Pancreas (tissue), 10 donors: ENCODE measurements at places on chromosomes 2 and 18. TPM values are rescaled to one million over a fixed set of nuclear protein-coding genes. Genes with fewer than 3 reads are reported as not detected.

- no peak overlapping the region for H3K27ac ChIP-seq
- H3K27me3 ChIP-seq = no peaks in the 10 kb centered on the region
- H3K36me3 ChIP-seq = no peaks in the 10 kb centered on the region
- H3K4me3 ChIP-seq = no peak overlapping the region
- H3K4me1 ChIP-seq = peaks cover 15% of the 10 kb centered on the region
- DNase-seq = no peak
Measured at GRCh38 chr2:149988361-149988760, 400.8 kb upstream of the MMADHC start.

DNA sequence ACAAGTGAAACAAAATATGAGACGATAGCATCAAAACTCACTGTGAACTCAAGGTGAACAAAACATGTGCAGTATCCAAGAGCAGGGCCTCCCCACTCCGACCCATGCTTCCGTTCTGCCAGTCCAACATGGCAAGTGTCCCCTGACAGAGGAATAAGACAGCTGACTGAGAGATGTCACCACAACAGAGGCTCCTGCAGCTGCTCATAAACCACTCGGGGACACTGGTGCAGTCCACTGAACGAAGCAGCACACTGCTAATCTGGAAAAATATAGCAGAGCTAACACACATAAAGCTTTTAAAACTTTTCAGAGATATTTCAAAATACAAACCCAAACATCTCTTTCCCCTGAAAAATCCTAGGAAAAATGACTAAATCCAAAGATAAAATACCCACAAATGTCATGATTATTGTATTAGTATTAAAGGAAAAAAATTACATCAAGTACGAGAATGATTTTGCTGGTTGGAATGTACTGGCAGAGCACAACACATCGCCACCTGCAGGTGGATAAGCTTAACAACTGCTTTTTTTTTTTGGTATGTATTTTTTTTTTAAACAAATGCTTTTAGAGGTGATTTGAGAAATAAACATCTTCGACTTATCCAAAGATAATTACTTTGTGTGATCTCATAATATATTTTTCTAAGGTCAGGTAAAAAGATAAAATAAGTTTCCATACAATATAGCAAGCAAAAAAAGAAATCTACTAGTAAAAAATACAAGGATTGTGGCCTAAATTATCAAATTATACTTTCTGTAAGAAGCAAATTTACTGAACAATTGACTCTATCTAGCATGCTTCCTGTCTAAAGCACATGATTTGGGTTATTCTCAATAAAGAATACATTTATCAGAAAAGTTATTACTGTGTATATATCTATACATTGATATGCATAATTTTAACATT is 18.6 kb downstream of the THADA start:
- no peak overlapping the region for H3K27ac ChIP-seq
- no peak for DNase-seq
- peaks cover 40% of the 10 kb centered on the region for H3K36me3 ChIP-seq
- no peaks in the 10 kb centered on the region for H3K4me1 ChIP-seq
- H3K4me3 ChIP-seq = no peak overlapping the region

GRCh38 chr2:65292461-65293011 is 64.9 kb downstream of the ACTR2 start:
- H3K4me3 ChIP-seq = no peak overlapping the region
- no peaks in the 10 kb centered on the region for H3K27me3 ChIP-seq
- H3K27ac ChIP-seq = no peak overlapping the region
- H3K36me3 ChIP-seq = no peaks in the 10 kb centered on the region

GRCh38 chr2:207363761-207364290 is 165.9 kb upstream of the CREB1 start:
- H3K4me1 ChIP-seq = no peaks in the 10 kb centered on the region
- no peaks in the 10 kb centered on the region for H3K36me3 ChIP-seq
- no peaks in the 10 kb centered on the region for H3K27me3 ChIP-seq
- H3K4me3 ChIP-seq = no peak overlapping the region
- DNase-seq = no peak
- no peak overlapping the region for H3K27ac ChIP-seq

DNA sequence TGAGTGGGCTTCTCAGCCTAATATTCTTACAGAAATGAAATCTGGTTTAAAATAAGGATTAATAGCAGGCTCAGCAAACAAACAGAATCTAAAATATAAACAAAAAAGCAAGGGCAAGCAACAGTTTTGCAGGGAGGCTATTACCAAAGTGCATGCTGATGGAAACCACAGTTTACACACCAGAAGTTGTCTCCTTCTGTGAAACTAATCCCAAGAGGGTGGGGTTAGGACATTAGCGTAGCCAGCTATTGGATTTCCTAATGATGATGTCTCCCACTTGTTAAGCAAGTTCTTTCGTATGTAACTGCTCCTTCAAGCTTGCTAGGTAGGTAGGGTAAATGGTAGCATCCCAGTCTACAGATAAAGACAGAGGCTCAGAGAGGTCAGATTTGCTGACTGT is 65.0 kb upstream of the TSPYL6 start:
- H3K4me1 ChIP-seq = no peaks in the 10 kb centered on the region
- H3K4me3 ChIP-seq = no peak overlapping the region
- no peaks in the 10 kb centered on the region for H3K27me3 ChIP-seq

DNA sequence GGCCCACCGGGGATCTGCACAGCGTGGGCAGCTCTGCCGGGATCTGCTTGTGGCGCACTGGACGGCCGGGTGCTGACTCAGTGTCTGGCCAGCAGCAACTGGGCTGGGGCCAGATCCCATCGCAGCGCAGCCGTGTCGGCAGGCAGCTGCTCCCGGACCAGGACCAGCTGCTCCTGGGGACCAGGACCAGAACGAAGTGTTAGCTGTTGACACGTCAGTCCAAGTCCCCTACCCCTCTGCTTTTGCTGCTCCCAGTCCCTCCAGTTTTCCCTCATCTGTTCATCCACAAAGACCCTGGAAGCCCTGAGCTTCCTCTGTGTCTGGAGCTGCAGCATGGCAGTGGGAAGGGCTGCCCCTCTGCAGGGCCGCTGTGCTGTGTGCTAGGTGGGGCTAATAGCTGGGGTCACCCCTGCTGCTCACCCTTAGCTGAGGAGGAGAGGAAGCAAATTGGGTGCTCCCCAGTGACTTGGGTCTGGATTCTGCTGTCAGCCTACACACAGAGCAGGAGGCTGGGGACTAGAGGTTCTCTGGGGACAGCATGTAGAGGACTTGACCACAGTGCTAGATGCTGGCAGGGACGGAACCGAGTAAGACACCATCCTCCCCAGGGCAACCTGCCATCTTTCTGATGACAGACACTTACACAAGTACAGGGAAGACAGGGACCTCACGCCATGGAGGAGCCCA is 16.9 kb upstream of the KIF1A start:
- H3K27me3 ChIP-seq = no peaks in the 10 kb centered on the region
- DNase-seq = no peak
- no peak overlapping the region for H3K27ac ChIP-seq

DNA sequence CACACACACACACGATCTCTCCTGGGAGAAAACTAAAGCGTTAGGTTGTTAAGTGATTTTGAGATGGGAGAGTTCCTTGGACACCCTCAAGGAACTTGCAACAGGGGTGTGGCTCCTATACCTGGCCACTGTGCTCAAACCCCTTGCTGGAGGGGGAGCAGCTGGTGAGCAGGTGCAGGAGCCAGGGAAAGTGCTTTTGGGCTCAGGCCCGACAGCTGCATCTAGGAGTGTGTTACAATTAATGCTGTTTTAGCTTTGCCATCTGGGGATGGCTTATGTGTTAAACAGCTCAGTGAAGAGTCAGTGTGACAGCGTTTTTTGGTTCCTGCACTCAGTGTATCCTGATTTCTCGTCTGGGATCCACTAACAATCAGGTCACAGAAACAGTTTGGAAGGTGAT is 510.8 kb downstream of the TRIB2 start:
- no peaks in the 10 kb centered on the region for H3K36me3 ChIP-seq
- no peaks in the 10 kb centered on the region for H3K27me3 ChIP-seq
- H3K4me3 ChIP-seq = no peak overlapping the region
- H3K27ac ChIP-seq = no peak overlapping the region
- H3K4me1 ChIP-seq = peaks cover 4% of the 10 kb centered on the region

Gene SERPINB12
- polyA plus RNA-seq = not detected
